Stimulated activated CD8-positive, alpha-beta memory T cell treated with anti-CD3 and anti-CD28 coated beads, Interleukin-15, amount 100 ng/mL, for 48 hours (primary cell): ENCODE measurements at places on chromosomes 2 and 18.

- DNase-seq, result no peak
These were observed 28.1 kb downstream of the SGPP2 start for GRCh38 chr2:222452422-222452950.

DNA sequence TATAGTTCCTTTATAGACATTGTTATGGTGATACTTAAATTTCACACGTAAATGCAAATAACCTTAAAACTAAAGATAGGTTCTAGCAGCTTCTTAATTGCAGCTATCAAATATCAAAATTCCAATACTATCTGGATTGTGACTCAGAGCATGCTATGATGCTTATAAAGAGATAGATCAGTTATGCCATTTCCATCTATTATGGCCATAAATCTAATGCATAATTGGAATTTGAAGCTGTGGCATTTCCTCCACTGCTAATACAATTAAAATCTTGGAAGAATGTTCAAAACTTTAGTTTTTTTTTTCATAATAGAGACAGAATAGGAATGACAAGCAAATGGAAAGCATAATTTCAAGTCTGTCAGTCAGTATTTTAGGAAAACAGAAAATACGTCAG is 220.8 kb upstream of the GALNT5 start:
- no peak for DNase-seq

GRCh38 chr2:226934546-226935201 is 98.8 kb downstream of the RHBDD1 start:
- DNase-seq, result no peak

GRCh38 chr2:19861813-19862212 is 40.0 kb downstream of the TTC32 start:
- DNase-seq, result no peak

GRCh38 chr18:52636536-52636935 is 296.5 kb downstream of the DCC start:
- DNase-seq, result no peak

DNA sequence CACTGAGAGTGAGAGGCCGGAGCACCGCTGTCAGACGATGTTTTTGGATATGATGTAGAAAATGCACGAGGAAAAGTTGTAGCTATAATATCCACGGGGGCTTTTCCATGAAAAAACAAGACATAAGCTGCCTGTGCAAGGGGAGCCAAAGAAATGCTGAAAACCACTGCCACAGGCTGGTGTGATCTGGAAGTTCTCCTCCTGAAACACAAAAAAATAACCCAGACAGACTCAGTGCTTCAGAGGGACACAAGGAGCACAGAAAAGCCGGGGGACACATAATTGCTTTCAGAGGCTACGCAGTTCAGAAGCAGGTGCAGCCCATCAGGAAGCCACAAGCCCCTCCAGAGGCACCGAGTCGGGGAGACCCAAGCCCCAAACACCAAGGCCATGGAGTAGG is 98.2 kb downstream of the ZNF516 start:
- no peak for DNase-seq

- no peak for DNase-seq
These were observed 437.4 kb upstream of the MC4R start for GRCh38 chr18:60809937-60810336.

- DNase-seq, result no peak
These were observed 84.5 kb upstream of the ITGA4 start for GRCh38 chr2:181372646-181373040.

DNA sequence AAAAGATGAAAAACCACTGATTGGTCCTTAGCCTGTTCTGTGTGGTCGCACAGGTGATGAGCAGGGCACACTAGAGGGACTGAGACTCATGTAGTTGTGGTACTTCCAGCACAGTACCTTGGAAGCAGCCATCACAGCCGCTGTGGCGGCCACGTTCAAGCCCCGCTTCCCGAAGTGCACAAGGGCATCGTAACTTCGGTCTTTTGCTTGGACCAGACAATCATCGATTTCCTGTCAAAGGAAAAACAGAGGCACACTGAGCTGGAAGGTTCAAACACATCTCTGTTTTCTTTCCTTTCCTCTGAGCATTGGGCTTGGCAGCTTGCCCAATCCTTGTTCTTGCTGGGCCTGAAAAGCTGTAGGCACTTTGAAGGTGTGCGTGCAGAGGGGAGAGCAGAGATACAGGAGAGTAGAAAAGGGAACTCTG is 52.6 kb downstream of the MRPL35 start:
- no peak for DNase-seq

GRCh38 chr2:32937602-32938448 is 8.9 kb upstream of the LTBP1 start:
- no peak for DNase-seq

DNA sequence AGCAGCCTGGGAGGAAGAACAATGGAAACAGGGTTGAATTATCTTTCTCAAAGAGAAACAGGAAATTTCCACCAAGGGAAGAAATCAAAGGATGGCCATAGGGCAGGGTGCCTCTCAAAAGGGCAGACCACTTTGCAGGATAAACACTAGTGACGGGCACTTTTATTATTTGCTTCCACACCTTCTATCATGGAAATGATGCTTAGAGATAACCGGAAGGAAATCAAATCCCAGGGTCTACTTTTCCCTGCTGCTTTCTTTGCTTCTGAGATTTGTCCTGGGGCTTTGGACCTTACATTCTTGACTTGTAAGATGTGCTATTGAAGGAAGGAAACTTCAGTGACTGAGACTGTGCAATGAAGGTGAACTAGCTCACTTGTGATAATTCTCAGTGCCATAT is 1.1 kb upstream of the SCN9A start:
- no peak for DNase-seq

DNA sequence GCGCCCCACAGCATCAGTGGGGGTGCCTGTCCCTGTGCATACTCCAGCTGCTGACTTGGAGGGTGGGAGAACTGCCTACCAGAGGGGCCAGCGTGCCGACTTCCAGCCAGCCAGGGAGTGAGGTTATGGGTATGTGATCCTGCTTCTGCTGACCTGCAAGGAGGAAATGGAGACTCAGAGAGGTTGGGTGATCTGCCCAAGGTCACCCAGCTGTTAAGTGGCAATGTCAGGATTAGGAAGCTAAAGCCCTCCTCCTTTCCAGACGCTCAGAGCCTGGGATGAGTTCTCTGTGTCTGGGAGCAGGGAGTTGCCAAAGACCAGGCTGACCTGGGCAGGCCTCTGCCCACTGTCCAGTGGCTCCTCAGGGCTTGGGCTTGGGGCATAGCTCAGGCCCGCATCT is 169.6 kb downstream of the GLI2 start:
- no peak for DNase-seq

- DNase-seq, result no peak
These were observed 36.2 kb upstream of the TAF1B start for GRCh38 chr2:9807056-9807455.

GRCh38 chr2:48265169-48266030 is 264.6 kb upstream of the STON1 start:
- no peak for DNase-seq

- no peak for DNase-seq
These were observed 657.8 kb downstream of the KCNJ3 start for GRCh38 chr2:155356250-155356649.

- DNase-seq, result no peak
These were observed 187.8 kb downstream of the RDH14 start for GRCh38 chr2:18372641-18373040.

DNA sequence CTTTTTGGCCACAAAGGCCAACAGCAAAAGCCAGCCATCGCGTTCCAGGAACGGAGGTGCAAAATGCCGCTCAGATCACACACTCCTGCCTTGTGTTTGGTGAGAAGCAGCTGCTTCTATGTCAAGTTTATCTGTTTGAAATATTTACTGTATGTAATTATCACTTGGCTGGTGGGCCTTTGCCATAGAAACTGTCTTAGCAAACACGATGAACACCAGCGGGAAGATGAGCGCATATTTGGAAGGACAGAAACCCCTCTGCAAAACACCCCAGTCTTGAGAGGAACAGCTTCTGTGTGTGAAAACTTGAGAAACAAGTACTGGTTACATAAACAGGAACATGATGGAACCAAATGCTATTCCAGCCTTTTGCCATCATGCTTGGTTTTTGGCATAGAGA is 59.7 kb downstream of the SCG2 start:
- DNase-seq, result no peak

DNA sequence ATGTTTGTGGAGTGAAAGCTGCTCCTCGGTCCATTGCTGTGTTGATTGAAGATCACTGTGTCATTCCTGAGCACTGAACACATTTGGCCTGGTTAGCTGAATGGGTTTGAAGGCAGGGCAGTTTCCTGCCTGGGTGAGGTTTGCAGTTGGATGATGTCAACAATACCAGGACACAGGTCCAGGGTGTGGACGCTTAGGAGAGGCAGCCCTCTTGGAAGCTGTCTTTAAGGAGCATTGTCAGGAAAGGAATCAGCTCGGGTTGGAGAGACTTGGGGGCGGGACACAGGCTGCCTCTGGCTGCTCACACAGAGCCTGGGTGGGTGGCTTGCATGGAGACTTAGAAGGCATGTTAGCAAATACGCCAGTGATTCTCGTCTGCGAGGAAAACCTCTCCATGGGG is 237.7 kb downstream of the SEPTIN10 start:
- DNase-seq, result no peak

DNA sequence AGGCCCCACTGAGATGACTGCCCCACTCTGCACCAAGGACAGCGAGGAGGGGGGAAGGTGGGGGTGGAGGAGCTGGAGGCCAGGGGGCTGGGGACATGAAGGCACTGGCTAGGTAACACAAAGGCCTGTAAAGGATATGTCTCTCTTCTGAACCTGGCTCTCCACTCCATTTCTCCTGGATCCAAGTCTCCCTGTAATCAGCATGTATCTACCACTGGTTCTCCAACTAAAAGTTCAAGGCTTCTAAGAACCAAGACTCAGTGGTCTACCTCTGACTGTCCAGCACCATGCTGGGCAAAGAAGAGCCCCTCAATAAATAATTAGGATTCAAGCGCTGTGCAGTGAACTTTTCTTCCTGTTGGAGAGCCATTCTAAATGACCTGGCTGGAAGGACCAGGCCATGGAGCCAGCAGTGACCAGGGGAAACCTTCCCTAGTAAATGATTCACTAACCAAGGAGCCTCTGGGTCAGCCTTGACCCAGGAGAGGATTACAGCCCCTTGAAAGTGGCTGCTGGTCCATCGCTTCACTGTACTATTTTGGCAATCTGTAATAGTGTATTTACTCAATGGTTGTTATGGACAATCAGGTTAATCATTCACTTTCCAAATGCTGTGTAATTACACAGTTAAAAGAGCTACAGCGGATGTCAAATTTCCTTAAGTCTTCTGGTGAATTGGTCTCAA is 73.2 kb downstream of the BCL11A start:
- no peak for DNase-seq

- no peak for DNase-seq
These were observed 43.9 kb downstream of the TNS1 start for GRCh38 chr2:217958884-217959225.

DNA sequence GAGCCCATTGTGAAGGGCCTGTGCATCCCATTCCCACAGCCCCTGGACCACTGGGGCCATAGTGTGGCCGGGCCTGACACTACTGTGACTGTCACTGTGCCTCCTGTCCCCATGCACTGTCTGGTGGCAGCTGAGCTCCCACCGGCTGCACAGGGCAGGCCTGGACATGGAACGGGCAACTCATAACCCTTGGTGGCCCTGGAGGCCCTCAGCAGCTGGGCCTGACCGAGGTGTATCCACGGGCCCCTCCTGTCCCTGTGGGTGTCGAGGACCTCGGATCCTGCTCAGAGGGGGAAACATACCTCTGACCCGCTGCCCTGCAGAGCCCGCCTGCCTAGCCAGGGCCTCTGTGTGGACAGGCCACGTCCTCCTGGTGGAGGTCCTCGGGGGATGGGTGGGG is 7.8 kb upstream of the GAL3ST2 start:
- no peak for DNase-seq

- DNase-seq, result no peak
These were observed 218.8 kb downstream of the HDAC4 start for GRCh38 chr2:239181903-239182581.

DNA sequence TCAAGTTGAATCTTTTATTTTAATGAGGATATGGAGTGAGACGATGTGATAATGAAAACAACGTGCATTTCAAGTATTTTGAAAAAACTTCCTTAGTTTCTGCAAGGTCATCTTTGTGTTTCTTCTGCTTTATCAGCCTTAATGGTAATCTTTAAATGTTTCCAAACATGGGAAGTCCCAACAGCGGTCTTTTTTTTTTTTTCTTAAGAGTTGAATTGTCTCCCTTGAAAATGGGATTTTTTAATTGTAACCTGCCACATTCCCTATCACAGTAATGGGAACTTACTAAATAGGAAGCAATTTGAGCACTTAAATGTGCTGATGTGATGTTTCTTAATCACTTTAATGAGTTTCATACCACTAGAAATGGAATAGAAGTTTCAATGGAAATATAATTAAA is 45.8 kb downstream of the ATIC start:
- no peak for DNase-seq

- no peak for DNase-seq
These were observed 62.4 kb upstream of the TCF4 start for GRCh38 chr18:55650363-55650870.

DNA sequence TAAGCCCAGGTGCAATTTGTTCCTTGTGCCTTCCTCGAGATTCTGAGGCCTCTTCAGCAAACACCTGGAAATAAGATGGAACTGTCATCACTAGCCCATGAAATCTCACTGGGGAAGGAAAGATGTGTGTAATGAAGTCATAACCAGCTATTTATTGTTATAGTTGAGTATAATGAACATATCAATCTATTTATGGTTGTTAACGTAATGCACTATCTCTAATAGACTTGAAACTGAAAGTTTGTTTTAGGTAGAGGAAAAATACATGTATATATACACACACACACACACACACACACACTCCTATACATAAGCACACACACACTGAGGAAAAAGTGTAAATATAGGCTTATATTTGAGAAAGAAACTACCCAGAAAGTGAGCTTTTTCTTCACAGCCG is 62.8 kb downstream of the UGGT1 start:
- DNase-seq, result no peak

DNA sequence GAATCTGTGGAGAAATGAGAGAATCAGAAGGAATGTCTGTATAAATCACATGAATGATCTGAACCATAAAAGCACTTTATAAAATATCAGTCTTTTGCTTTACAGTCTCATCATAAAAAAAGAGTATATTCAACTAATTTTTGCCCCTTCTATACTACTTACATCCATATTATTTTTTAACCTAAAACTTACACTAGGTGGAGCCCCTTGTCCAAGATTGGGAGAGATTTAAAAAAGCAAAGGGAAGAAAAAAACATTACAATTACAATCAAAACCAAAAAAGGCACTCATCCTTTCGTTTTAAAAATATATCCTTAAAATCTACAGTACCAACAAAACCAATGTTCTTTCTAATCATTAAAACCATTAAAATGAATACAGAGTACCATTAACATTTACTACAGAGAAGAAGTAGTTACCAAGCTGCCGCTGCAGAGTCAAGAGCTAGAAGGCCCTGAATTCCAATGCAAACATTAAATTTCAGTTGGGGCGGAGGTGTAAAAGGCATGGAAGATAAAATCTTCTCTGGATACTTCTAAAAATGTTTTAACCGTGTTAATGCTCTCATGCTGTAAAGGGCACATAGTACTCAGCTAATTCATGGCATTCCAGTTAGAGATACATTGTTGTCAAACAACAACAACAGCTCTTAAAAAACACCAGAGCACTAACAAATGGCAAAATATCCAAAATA is 56.7 kb upstream of the EPB41L3 start:
- no peak for DNase-seq

GRCh38 chr18:44258086-44258485 is 422.6 kb upstream of the SETBP1 start:
- DNase-seq, result no peak
